Upper lobe of left lung (tissue), 6 donors: ENCODE measurements at places on chromosomes 6 and 20. TPM values are rescaled to one million over a fixed set of nuclear protein-coding genes. Genes with fewer than 3 reads are reported as not detected.

- peaks cover 6% of the 10 kb centered on the region for H3K4me1 ChIP-seq
- no peak overlapping the region for H3K27ac ChIP-seq
- H3K36me3 ChIP-seq, result peaks cover 6% of the 10 kb centered on the region
Measured at GRCh38 chr6:26389349-26389894, 6.5 kb downstream of the BTN2A2 start.

Gene ARMH2
- not detected for total RNA-seq

DNA sequence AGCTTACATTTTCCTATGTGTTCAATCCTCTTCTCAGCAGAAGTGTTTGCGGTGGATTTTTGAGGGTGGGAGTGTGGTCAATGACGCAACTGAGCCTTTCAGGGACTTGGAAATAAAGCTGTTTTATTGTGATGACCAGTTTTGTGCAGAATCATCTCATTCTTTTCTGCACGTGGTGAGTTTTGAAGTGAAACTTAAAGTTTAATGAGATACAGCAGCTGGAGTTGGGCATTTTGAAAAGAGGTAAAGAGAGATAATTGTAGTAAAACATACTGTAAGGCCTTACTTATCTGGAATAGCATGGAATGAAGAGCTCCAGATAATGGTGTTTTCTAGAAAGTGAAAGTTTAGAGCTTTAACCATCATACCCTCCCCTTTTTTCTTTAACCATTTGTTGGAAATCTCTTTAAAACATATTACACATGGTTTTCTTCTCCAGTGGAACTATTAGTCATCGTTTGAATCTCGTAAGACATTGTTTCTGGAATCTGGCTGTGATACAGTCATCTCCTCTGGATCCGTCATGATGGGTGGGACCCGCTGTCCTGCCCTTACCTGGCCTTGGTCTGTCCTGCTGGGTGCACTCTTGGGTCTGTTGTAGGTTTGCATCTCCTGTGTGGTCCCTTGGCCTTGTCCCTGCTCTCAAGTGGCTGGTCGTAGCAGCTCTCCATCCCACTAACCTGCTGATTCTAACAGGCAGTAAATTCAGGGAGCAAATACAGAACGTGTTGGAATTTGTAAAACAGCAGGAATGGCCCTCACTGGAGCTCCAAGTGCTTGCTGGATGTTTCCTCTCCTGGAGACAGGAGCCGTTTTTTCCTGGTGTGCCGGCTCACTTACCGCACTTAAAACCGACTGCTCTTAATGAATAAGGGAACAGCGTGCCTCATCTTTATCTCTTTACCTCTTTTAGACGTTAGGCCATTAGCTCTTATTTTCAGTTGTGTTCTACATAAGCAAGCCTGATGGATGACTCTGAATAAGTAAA is 29.8 kb downstream of the UST start:
- H3K27ac ChIP-seq, result no peak overlapping the region
- H3K4me1 ChIP-seq, result peaks cover 34% of the 10 kb centered on the region
- no peak for DNase-seq
- no peaks in the 10 kb centered on the region for H3K27me3 ChIP-seq

- H3K27ac ChIP-seq, result peak overlapping the region; percentile 38
- no peaks in the 10 kb centered on the region for H3K27me3 ChIP-seq
- H3K4me1 ChIP-seq, result peaks cover 16% of the 10 kb centered on the region
- no peak overlapping the region for H3K4me3 ChIP-seq
- peaks cover 6% of the 10 kb centered on the region for H3K36me3 ChIP-seq
Measured at GRCh38 chr6:75842732-75843131, 93.7 kb downstream of the MYO6 start.

GRCh38 chr20:49660912-49661311 is 52.8 kb downstream of the B4GALT5 start:
- peaks cover 3% of the 10 kb centered on the region for H3K36me3 ChIP-seq
- no peak overlapping the region for H3K4me3 ChIP-seq
- no peak overlapping the region for H3K27ac ChIP-seq
- peaks cover 52% of the 10 kb centered on the region for H3K4me1 ChIP-seq

Gene OPN5
- total RNA-seq, result not detected

DNA sequence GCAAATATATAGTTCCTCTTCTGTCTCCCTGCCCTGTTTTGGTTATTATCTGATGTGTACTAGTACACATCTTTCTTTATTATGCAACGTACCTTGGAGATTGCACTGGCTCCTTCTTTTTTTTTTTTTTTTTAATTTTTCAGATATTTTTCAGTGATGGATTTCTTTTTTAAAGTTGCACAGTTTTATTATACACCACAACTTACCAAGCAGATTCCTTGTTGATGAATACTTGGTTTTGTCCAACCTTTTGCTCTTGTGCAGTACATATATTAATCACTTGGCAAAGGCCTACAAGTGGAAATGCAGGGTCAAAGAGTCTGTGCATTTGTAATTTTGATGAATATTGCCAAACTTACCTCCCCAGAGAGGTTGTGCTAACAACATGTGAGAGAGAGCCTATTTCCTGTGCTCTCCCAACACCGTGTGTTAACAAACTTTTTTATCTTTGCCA is 50.1 kb upstream of the RNF24 start:
- no peak for DNase-seq
- no peaks in the 10 kb centered on the region for H3K27me3 ChIP-seq
- no peak overlapping the region for H3K4me3 ChIP-seq

DNA sequence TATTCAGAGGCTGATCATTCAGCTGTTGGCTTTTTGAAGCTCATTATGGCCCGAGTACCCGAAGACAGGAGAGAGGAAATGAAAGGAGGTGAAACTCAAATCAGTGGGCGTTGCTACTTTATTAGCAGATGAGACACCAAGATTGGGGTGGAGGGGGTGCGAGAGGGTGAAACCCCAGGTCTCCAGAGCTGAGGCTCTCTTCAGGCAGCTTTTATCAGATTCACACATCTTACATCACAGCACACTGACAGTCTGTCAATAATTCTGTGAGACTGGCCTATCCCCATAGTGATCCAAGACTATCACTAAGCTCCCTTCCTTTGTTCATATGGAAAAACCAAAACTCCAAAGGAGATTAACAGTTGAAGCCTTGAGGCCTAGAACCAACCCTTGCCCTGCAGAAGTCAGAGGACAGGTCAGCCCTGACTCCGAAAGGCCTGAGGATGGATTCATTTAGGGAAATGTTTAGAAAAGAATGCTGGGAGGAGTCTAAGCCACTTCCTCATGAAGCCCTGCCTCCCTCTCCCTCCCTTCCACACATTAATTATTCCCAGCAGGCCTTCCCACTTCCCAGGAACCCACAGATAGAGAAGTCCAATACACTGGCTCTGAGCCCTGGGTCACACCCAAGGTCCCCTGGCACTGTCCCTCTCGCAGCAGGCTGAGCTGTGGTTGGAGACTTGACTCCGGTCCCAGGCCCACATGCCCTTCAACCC is 23.2 kb downstream of the TRERF1 start:
- H3K27ac ChIP-seq, result peak overlapping the region; percentile 46
- H3K4me1 ChIP-seq, result peaks cover 15% of the 10 kb centered on the region
- H3K36me3 ChIP-seq, result no peaks in the 10 kb centered on the region

DNA sequence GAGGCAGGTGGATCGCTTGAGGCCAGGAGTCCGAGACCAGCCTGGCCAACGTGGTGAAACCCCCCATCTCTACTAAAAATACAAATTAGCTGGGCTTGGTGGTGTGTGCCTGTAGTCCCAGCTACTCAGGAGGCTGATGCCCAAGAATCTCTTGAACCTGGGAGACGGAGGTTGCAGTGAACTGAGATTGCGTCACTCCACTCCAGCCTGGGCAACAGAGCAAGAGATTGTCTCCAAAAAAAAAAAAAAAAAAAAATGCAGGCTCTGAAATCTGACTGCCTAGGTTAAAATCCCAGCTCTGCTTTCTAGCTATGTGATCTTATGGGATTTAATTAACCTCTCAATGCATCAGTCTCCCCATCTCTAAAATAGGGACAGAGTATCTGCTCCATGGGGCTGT is 3.3 kb upstream of the TMEM217 start:
- no peaks in the 10 kb centered on the region for H3K36me3 ChIP-seq
- H3K27ac ChIP-seq, result no peak overlapping the region
- no peak for DNase-seq
- no peak overlapping the region for H3K4me3 ChIP-seq
- H3K27me3 ChIP-seq, result no peaks in the 10 kb centered on the region

DNA sequence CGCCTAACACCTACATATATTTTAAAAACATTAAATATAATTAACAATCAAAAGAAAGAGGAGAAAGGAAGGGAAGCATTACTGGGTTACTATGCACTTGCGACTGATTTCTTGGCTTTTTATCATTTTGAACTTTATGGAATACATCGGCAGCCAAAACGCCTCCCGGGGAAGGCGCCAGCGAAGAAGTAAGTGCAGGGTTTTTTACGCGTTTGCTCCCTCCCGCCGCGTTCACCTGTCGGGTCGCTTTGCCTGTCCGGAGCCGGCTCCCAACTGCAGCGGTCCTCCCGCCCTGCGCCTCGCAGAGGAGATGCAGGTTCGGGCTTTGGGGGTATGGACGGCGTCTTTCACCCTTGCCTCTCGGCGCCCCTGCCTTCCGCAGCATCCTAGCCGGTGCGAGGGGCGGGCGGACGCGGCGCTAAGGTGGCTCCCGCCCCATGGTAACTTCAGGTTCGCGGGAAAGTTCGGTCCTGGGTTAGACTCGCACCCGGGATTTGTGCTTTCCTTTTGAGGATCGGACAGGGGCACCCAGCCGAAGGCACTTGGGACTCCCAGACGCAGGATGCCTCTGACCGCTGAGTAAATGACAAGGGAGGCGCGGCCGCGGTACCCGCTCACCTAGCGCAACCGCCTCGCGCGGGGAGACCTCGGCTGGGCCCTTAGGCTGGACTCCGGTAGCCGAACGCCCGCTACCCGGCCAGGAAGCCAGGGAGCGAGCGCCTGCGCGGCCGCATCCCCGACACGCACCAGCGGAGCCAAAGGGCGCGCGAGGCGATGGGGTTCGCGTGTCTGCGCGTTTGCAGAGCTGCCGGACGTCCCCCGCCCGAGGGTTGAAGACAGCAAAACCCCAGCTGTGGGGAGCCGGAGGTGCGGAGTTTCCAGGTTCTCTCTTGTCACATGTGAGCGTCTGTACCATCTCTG is 891 bp downstream of the RSPO3 start:
- no peak overlapping the region for H3K27ac ChIP-seq
- H3K27me3 ChIP-seq, result no peaks in the 10 kb centered on the region
- no peak for DNase-seq
- peak overlapping the region; percentile 34 for H3K4me3 ChIP-seq
- peaks cover 29% of the 10 kb centered on the region for H3K4me1 ChIP-seq

Gene WFDC10B
- not detected for total RNA-seq

Gene PKIB
- 1.0 TPM for total RNA-seq

DNA sequence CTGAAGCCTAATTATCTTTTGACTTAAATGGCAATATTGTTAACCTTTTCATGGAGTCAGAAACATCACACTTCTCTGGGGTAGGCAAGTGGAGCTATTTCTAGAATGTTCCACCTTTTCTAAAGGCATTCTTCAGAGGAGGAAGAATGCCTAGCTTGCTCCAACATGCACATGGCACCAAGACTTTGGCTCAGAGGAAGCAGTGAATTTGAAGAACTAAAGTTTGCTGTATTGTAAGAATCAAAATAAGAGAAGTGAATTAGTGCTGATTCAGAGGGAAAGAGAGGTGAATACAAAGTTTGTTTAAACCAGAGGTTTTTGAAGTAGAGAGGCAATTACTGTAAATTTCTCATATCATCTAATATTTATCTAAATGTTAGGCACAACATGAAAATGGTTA is 92.2 kb downstream of the SOBP start:
- H3K27ac ChIP-seq, result no peak overlapping the region
- DNase-seq, result no peak
- H3K4me1 ChIP-seq, result no peaks in the 10 kb centered on the region
- H3K4me3 ChIP-seq, result no peak overlapping the region
- no peaks in the 10 kb centered on the region for H3K27me3 ChIP-seq

Gene SCAND1
- total RNA-seq, result 117 TPM

Gene CAPN11
- 0.49 TPM for total RNA-seq

Gene CST4
- not detected for total RNA-seq

- H3K4me3 ChIP-seq, result no peak overlapping the region
- no peaks in the 10 kb centered on the region for H3K36me3 ChIP-seq
- H3K4me1 ChIP-seq, result no peaks in the 10 kb centered on the region
- no peaks in the 10 kb centered on the region for H3K27me3 ChIP-seq
- DNase-seq, result no peak
Measured at GRCh38 chr6:3294921-3295871, 36.4 kb downstream of the PSMG4 start.

Gene ADGRF4
- total RNA-seq, result not detected

DNA sequence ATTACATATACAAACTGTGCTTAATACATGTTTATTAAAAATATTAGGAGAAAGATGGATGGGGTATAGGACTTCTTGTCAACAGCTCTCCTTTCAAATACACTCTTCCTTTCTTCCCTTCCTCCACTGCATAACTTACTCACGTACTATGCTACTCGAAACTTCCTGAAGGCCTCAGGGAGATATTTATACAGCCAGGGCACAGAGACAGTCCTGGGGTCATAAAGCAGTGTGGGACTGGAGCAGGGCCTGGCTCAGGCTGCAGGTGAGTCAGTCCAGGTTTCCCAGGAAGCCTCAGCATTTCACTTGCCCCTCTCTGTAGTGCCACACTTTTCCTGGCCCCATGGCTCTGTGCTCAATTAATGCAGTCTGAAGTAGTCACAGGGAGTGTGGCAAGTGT is 157.0 kb downstream of the UBE3D start:
- no peaks in the 10 kb centered on the region for H3K36me3 ChIP-seq
- no peaks in the 10 kb centered on the region for H3K4me1 ChIP-seq
- no peak overlapping the region for H3K4me3 ChIP-seq
- no peak overlapping the region for H3K27ac ChIP-seq

GRCh38 chr6:89034586-89035251 is 45.8 kb upstream of the PNRC1 start:
- H3K4me1 ChIP-seq, result peaks cover 44% of the 10 kb centered on the region
- H3K27ac ChIP-seq, result peak overlapping the region; percentile 89
- peak; percentile 71 for DNase-seq
- no peaks in the 10 kb centered on the region for H3K27me3 ChIP-seq

Gene FAM217A
- total RNA-seq, result not detected

DNA sequence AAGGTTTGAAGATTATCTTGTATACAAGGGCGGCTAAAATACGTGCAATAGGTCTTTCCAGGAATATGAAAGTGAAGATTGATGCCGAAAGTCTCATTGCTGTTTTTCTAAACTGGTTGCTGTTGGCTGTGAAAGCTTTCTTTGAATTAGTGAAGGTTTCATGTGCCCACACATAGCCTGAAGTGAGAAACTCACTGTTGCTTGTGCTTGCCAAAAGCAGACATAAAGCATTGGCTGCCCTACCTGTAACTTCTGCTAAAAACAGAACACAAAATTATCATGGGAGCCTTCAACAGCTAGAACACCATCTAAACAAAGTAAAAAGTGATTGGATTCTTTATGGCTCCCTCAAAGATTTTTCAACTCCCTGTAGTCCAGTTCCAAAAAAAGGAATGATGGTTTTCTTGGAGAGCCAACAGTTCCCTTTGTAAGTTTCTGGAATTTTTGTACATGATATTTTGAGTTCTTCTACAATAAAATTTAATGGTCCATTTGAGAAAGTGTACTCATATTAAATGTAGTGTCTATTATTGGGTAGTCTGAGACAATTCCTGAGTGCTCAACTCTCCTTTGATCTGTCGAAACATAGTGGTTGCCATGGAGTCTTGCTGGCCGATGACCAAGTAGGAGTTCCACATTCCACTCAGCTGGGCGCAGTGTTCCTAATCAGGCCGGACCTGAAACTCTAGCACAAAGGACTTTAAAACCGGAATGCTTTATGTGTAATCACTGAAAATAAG is 68.5 kb downstream of the PLEKHG1 start:
- H3K27ac ChIP-seq, result peak overlapping the region; percentile 56
- H3K4me3 ChIP-seq, result no peak overlapping the region
- no peaks in the 10 kb centered on the region for H3K27me3 ChIP-seq
- H3K36me3 ChIP-seq, result no peaks in the 10 kb centered on the region
- no peak for DNase-seq

Gene LINC00237
- not detected for total RNA-seq
